ENCODE measurements at places on chromosomes 1 and 21. TPM values are rescaled to one million over a fixed set of nuclear protein-coding genes. Genes with fewer than 3 reads are reported as not detected.

DNA sequence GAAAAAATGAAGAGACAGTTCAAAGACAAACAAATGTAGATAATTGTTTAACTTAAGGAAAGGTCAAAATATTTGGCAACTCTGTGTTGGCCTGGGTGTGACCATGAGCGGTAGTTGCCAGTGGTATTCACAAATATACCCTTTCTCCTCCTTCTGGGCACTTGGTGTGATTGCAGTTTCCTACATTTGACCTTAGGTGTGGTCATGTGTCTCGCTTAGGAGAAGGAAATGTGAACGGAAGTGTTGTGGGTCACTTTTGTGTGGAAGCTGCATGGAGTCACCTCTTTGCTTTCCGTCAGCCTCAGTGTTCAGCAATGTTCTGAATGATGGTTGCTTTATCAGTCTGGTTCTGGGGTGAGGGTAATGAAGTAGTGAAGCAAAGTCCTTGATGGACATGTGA is 3.4 kb upstream of the PCSK9 start:
- no peak for DNase-seq

- DNase-seq = no peak
Observed at GRCh38 chr1:221415651-221416050, 326.2 kb downstream of the DUSP10 start.

- peak; percentile 69 for DNase-seq
Observed at GRCh38 chr1:48817505-48818114, 40.9 kb upstream of the BEND5 start.

DNA sequence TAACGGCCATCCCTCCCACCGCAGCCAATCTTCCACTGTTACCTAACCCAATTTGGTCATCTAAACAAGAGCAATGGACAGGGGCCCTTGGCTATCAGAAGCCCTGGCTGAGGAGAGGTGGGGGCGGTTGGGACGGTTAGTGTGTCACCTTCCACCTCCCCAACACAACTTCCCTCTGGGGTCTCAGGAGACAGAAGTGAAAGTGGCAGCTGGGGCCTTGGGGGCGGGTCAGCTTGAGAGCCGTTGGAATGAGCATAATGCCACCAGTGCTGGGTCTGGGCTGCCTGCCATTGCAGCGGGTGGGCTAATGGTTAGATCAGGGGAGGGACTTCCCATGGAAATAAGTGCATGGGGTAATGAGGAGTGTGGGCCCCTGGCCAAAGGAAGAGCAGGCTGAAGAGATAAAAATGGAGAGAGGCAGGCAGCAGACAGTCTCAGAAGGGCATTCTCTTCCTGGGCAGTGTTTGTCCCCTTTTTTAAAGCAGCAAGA is 7.9 kb downstream of the MEF2D start:
- DNase-seq = no peak

DNA sequence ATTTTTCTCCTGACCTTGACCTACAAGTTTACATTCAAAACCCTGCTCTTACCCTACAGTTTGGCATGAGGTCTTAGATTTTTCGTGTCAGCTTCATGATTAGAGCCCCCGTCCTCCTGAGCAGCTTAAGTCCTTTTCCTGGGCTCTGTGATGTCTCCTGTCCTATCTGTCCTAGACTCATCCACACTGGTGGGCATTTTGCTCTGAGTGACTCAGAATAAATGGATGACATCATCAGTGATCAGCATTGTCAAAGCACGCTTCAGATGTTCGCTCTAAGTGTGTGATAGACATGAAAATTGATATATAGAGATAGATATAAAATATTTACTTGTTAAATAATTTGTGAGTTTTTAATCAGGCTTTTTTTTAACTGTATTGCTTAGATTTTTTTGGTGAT is 21.8 kb downstream of the RGS13 start:
- DNase-seq = no peak

DNA sequence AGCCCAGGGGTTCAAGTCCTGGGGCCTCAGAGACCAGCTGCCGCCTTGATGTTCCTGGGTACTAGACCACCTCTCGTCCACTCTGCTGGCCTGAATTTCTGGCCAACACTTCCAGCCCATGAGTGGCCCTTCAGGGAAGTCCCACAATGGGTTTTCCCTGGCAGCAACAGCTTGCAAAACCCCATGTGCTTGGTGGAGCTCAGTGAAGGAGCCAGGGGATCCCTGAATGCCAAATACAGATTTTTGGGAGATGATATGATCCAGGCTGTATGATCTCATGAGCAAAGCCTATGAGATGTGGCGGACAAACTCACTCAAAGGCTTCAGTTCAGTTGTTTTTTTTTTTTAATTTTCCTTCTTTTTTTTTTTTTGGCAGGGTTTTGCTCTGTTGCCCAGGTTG is 9.6 kb upstream of the RASSF5 start:
- DNase-seq = no peak

DNA sequence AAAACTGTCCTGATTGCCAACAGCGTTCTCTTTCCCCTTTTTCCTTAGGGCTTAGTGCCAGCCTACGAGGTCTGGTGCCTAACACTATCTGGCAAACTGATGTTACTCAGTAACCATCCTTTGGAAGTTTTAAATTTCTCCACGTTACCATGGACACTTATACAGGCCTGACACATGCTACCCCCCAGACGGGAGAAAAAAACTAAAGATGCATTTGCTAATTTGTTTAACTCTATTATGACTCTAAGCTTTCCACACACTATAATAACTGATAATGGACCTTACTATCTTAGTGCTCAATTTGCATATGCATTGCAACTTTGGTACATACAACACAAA is 36.8 kb downstream of the CLCA1 start:
- no peak for DNase-seq

- no peak for DNase-seq
Observed at GRCh38 chr1:106889059-106889458, 167.4 kb upstream of the PRMT6 start.

DNA sequence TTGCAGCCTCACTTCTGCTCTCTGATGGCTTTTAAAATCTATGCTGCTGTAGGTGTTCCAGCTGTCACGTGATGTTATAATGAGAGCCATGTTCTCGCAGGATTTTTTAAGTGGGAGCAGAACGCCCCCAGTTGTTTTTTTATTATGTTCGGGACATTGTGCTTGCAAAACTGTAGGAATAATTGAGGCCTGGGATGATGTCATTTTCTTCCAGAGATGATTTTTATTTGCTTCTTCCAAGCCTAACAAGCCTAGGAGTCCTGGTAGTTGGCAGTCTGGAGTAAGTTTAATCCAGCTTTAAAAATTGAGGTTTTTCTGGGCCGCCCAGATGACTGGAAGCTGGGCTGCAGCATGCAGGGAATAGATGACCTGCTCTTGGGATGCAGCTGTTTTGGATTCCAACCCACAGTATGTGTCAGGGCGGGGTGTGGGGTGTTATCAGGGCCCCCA is 34.6 kb upstream of the CHIT1 start:
- DNase-seq = no peak

DNA sequence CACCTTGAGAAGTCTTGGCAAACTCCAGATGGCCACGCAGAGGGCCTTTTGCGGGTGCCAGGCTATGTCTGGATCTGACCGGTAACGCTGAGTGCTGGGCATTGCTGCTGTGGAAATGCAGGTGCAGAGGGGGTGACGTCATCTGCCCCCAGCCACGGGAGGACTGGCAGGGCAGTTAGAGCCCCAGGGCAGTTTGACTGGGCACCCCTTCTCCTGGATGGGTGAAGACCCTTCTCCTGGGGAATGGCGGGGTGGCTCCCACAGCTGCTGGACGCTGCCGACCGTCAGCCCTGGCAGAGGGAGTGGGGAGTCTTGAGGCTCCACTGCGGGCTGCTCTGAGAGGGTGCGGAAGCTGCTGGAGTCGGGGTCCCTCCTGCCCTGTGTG is 12.6 kb upstream of the EDN2 start:
- DNase-seq = no peak

GRCh38 chr1:171019971-171020370 is 70.7 kb upstream of the FMO3 start:
- DNase-seq = no peak

DNA sequence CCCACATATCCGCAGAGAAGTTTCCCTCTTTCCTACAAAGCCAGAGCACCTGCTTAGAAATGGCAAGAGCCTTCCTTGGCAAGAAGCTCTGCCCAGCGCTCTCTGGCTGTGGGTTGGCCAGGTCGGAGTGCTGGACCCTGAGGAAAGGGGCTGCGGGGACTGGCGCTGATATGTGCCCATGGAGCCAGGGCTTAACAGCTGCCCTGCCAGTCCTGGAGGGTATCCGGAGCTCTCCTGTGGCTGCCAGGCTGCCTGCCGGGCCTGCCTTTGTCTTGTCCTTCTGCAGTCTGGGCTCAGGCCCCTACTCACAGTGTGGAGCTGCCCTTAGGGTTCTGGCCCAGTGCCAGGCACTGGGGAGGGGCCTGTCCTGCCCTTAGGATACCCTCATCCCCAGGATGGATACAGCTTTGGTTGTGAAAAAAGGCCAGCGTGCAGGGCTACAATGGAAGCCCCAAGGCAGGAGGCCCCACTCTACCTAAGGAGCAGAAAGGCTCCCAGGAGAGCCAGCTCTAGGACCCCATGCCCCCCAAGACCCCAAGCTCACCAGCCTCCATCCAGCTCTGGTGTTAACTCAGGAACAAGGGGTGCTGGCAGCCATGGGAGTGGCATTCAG is 43.4 kb downstream of the KIAA1614 start:
- DNase-seq = no peak

GRCh38 chr1:168135116-168135920 is 1.4 kb downstream of the GPR161 start:
- DNase-seq = no peak

DNA sequence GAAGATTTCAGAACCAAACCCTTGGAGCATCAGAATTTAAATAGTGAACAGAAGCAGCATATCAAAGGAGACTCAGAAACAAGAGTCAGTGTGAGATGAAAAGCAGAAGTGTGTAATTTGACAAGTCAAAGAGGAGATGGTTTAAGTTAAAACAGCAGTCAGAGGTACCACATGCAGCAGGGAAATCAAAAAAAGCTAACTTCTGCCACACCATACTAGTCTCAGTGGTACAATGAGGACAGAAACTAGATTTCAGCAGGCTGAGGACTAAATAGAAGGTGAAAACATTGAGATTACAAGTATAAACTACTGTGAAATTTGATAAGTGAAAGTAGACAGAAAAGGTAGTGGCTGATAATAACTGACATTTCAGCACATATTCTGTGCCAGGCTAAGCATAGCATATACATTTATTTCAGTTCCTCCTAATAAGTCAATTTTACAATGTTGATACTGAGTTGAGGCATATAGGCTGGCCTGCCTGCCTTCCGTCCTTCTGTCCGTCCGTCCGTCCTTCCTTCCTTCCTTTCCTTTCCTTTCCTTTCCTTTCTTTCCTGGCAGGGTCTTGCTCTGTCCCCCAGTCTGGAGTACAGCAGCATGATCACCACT is 12.6 kb downstream of the SUCO start:
- no peak for DNase-seq

- no peak for DNase-seq
Observed at GRCh38 chr21:14454016-14455009, 71.4 kb upstream of the HSPA13 start.

- DNase-seq = no peak
Observed at GRCh38 chr21:41497008-41497407, 10.9 kb downstream of the TMPRSS2 start.

DNA sequence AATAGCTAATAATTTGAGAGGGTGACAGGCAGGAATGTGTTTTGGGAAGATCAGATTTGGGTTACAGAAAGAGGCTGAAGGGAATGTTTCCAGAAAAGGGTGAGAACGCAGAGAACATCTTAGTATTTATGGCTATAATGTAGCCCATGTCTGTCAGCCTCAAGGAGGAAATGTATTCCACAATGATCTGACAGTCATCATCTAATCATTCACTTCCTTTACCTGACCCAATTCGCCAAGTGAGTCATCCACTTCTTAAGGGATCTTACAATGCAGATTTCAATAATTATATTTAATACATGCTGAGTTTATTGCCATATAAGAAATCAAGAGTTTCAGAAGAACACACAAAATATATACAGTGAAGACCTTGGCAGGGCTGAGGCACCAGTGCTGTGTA is 10.8 kb downstream of the TRIM45 start:
- no peak for DNase-seq

DNA sequence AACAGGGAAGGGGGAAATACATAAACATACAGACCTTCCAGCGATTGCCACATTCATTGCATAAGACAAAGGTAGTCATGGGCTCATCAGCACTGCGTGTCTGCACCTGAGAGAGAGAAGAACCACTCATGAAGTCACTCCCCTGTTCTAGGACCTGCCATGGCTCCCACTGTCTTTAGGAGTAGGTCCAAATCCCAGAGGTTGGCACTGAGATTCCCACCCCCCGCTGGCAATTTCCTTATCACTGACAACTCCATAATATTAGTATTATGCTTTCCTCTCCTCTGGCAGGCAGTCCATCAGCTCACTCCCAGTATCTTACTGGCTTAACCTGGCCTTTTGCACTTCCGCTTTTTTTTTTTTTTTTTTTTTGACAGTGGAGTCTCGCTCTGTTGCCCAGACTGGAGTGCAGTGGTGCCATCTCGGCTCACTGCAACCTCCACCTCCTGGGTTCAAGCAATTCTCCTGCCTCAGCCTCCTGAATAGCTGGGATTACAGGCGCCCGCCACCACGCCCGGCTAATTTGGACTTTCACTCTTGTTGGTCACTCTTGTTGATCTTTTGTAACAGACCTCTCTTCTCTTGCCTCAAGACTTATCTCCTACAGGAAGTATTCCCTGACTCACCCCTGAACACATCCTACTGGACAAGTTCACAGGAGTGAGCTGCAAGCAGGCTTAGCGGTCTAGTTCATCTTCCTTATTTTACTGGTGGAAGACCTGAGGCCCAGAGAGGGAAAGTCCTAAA is 14.8 kb upstream of the ZNF436 start:
- no peak for DNase-seq

DNA sequence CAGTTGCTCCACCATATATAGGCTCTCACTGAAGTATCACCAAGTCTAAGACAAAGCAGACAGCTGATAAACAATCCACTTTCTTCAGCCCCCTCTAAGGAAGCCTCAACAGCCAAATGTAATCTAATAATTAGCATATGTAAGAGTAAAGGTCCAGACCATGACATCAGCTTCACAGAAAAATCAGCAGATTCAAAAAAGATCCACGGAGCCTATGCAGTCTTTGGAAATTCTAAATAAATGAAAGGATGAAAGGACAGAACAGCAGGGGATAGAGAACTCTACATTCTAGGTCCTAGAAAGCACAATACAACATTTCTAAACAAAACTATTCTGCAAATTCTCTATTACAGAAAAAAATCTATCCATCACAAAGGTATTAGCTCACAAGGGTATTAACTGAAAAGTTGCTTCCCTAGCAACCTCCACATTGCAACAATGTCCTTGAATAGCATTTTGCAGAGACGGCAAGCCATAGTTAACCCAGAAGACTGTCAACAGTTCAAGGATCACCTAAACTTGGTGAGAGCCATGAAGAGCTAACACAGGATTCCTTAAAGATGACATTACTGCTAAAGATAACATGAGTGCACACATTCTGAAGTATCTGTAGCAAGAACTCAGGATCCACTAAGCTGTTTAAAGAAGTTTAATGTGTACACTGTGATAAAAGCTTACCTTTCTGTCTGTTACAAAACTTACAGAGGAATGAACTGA is 74.3 kb downstream of the SIPA1L2 start:
- DNase-seq = no peak

The PLEKHA6 gene
- 12.8 TPM for total RNA-seq

The TINAGL1 gene
- 52.9 TPM for total RNA-seq

The PDZK1 gene
- total RNA-seq = 40.5 TPM

The PAQR6 gene
- 0.23 TPM for total RNA-seq

The TMEM52 gene
- 2.6 TPM for total RNA-seq

The CASQ1 gene
- not detected for total RNA-seq

The ZSWIM5 gene
- total RNA-seq = 1.7 TPM

The TESK2 gene
- total RNA-seq = 8.2 TPM

The F11R gene
- 80.4 TPM for total RNA-seq
